ENCODE measurements at places on chromosomes 2 and 18.

GRCh38 chr2:138440759-138441158, 60.8 kb upstream of the SPOPL start:
- no peak for DNase-seq

- no peak for DNase-seq
Measured at GRCh38 chr2:121052023-121052422, 233.0 kb downstream of the TFCP2L1 start.

GRCh38 chr18:72738136-72738535, 129.7 kb downstream of the NETO1 start:
- no peak for DNase-seq

DNA sequence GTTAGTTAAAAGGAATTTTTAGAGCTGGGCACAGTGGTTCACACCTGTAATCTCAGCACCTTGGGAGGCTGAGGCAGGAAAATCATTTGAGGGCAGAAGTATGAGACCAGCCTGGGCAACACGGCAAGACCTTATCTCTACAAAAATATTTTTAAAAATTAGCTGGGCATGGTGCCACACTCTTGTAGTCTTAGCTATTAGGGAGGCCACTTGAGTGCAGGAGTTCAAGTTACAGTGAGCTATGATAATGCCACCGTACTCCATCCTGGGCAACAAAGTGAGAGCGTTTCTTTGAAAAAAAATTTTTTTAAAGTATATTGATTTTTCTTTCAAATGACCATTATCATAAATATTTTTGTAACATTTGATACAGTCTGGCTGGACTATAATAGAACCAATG, 93.6 kb upstream of the FAM117B start:
- no peak for DNase-seq

DNA sequence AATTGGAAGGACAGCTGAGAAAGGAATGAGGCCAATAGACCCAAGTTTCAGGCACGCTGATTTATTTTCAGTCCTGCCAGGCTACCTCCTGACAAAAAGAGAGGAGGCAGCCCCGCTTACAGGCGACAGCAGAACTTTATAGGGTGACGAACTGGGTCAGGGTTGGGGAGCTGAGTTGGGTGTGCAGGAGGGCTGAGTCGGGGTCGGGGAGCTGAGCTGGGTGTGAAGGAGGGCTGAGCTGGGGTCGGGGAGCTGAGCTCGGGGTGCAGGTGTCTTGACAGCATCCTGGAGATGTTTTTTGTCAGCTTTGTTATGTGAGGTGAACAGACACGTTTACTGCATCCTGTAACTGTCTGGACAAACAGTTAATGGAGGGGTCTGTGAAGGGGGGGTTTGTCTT, 342.2 kb downstream of the ADCYAP1 start:
- no peak for DNase-seq

- no peak for DNase-seq
Measured at GRCh38 chr2:17083902-17084301, 418.3 kb upstream of the CYRIA start.

GRCh38 chr2:31381601-31382000, 32.9 kb downstream of the XDH start:
- DNase-seq, result no peak

DNA sequence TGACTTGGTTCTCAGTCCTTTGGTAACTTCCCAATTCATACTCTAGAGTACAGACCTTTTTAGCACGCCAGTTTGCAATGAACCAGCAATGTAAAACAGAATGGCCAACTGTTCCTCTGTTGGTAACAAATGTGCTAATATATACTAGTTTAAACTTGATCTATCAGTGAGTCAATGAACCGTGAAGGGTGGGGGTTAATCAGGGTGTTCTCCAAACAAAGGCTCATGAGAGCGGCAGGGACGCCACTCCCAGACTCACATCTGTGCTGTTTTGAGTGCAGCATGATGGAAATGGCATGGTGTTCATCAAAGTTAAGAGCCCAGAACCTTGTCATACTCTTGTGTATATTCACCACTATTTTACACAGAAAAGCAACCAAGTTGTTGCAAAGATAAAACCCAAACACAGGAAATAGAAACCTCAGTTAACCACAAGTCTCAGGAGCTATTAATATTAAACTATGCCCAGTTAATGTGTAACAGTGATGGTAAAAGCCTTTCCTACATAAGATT, 70.3 kb downstream of the CERKL start:
- no peak for DNase-seq

GRCh38 chr2:237868631-237869342, 9.4 kb downstream of the RAMP1 start:
- no peak for DNase-seq

DNA sequence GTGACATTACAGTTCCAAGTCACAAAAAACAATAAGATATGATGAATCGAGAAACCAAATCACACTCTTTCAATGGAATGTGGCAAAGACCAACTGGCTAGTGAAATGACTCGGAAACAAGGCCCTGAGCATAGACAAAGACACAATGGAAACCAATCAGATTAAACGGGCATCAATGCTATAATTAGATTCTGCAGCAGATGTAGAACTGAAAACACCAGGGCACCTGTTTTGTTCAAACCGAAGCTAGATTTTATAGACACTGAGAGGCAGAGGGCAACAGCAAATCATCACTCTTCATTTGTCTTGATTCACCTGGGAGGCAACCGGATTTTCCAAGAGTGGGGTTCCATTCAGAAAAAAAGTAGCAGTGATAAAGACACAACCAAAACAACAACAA, 92.8 kb upstream of the BARD1 start:
- DNase-seq, result no peak

- DNase-seq, result no peak
Measured at GRCh38 chr2:120805011-120805410, 69.3 kb downstream of the GLI2 start.

DNA sequence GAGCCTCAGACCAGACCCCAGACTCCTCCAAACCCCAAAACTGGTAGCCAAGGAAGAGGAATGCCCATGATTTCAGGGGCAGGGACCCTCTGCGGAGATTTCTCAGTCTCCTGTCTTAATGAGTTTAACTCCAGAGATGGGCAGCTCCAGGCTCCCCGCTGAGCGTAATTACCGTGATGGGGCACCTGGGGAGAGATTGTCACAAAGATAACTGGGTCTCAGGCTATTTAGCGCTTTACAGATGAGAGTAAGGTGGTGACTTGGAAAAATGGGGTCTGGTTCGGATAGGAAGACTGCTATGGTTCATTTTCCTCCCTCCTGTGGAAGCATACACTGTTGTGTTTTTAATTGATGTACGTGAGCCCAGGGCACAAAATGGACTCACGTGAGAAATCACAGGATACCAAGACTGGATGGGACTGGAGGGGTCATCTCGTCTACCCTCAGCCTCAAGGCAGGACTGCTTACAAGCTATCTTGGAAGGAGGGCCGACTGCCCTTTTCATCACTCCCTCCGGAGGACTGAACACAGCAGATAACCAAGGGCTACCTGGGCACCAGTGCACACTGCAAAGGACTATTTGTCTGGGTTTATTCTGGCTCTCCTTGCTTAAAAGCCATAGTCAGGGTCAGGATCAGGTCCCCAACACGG, 427.8 kb downstream of the ZNF521 start:
- DNase-seq, result no peak

DNA sequence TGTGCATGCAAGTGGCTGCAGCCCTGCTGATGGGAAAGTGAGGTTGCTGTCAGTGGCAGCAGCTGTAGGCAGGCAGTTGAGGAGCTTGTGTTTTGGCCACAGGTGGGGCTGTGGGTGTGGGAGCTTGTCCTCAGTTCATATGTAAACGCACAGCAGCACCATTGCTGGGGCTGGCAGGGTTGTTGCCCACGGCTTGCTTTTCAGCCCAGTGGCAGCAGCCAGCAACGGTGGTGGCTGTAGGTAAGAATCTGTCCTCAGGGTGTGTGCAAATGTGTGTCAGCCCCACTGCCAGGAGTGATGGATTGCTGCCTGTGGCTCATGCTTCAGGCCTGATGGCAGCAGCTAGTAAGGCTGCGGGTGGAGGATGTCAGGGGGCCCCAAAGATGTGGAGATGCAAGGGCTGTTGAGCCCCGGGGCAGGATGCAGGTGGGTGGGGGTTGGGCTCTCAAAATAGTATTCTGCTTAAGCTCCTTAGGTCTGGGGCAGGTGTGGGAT, 141.3 kb upstream of the THUMPD2 start:
- no peak for DNase-seq

GRCh38 chr2:112622528-112622849, 23.2 kb upstream of the SLC20A1 start:
- DNase-seq, result no peak

GRCh38 chr2:150759106-150759505, 271.6 kb upstream of the RND3 start:
- no peak for DNase-seq

DNA sequence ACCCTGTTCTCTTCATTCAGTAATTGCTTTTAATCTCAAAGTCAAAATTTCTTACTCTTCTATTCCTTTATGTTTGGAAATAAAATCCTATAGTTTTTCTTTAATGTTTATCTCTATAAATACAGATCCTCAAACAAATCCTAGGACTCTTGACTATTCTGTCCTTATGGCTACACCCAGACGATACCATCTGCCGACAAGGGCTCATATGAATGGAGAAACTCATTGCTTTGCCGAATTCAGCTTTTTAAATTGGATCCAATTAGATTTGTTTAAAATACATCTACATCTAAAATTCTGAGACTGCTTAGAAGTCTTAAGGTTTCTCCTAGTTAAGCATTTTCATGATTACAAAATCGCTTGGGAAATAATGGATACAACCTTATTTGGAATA, 9.0 kb downstream of the ALKAL2 start:
- no peak for DNase-seq

DNA sequence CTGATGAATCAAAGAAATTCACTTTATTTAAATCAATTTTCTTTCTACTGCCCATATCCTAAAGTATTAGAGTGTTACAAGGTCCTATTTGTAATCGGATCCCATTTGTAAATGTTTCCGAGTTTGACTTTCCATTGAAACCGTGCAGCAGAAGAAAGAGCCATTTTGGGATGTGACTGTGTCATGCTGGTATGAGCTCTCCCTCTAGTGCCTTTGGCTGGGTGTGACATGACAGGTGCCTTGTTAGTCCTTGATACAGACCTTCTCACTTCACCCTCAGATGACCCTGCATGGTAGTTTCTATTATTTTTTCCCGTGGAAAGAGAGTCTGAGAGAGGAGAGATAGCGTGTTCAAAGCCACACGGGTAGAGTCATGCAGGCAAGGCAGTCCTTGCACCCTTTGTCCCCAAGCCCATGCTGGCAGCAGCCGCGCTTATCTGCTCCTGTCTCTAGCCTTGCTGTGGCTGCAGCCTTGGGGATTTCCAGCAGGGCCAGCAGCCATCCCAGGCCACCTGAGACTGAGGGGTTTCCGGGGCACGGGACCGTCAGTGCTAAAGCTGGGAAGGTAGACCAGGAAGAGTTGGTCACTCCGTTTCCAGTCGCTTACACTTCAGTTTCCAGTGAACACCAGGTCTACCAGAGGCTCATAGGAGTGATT, 21.4 kb downstream of the CHMP1B start:
- no peak for DNase-seq

DNA sequence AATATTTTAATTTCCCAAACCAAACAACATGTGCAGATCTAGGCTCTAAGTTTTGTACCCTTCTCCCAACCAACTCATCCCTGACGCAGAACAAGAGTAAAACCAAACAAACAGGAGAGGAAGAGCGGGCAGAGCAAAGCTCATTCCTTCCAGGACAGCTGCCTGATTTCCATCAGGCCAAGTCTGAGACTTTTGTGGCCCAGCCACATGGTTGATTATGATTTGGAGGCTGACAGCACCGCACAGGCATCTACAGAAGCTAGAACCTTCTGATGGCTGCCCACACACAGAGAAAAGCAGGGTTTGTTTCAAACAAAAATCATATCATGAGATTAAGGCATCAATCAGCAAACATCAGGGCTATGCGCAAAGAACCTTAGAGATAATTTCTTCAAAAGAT, 262.6 kb downstream of the TNS1 start:
- no peak for DNase-seq

- DNase-seq, result no peak
Measured at GRCh38 chr18:32867936-32868335, 95.1 kb upstream of the KLHL14 start.

DNA sequence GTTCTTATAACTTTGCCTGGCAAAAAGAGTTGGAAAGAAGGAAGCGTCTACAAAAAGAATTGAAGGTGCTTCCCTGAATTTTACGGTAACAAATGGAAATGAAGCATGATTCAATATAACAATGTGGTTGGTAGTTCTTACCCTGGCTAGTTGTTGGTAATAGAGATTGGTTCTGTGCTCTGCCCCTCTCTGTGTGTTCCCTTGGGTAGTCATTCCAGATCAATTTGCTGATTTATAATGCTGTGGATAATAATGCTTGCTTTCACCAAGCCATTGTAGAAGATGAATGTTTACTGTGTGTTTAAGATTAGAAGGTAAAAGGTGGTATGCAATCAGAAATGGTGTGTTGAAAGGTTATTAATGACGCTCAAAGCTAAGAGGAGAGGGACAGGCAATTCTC, 577.8 kb upstream of the NXPH2 start:
- no peak for DNase-seq

GRCh38 chr2:185919155-185919554, 180.6 kb downstream of the FSIP2 start:
- DNase-seq, result no peak

- DNase-seq, result no peak
Measured at GRCh38 chr2:158253170-158253569, 151.5 kb downstream of the UPP2 start.

GRCh38 chr2:122754561-122754960, 999.1 kb downstream of the TSN start:
- DNase-seq, result no peak

- DNase-seq, result no peak
Measured at GRCh38 chr2:31267437-31268120, 33.6 kb downstream of the EHD3 start.

- no peak for DNase-seq
Measured at GRCh38 chr2:218043100-218043499, 26.0 kb upstream of the RUFY4 start.

DNA sequence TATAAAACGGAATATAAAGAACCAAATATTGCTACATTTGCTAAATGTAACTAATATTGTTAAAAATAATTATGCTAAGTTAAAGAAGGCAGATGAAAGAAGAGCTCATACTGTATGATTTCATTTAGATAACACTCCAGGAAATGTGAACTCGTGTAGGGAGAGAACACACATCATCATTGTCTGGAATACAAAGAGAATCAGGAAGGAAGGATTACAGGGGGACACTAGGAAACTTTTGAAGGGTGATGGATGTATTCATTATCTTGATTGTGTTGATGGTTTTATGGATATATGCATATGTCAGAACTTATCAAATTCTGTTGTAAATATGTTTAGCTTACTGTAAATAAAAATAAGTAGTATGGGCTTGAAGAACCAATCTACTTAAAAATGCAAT, 104.1 kb upstream of the TRIB2 start:
- no peak for DNase-seq

DNA sequence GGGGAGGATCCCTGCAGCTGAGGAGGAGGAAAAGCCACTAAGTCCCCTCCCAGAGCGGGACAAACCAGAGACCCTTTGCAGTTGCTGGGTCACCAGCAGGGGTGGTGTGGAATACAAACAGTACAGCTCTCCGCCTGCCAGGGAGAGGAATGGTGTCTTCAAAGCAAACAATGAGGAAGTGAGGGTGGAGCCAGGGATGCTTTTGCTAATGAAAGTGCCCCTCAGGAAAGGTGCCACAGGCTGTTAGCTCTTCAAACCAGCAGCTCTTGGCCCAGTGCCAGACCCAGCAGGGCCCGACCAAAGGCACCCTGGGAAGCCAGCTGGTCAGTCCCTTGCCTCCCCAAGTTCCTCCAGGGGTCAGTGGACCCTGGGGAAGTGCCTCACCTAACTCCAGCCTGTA, 102.8 kb downstream of the HIBCH start:
- DNase-seq, result no peak

- no peak for DNase-seq
Measured at GRCh38 chr2:237873897-237874551, 14.6 kb downstream of the RAMP1 start.

GRCh38 chr18:26519114-26519513, 29.2 kb downstream of the KCTD1 start:
- DNase-seq, result no peak
